ENCODE measurements at places on chromosomes 5 and 9.

GRCh38 chr9:7239708-7240107 lies 481.9 kb downstream of the KDM4C start:
- DNase-seq, result no peak

- DNase-seq, result no peak
These were observed 3.7 kb upstream of the UCK1 start for GRCh38 chr9:131534721-131535237.

DNA sequence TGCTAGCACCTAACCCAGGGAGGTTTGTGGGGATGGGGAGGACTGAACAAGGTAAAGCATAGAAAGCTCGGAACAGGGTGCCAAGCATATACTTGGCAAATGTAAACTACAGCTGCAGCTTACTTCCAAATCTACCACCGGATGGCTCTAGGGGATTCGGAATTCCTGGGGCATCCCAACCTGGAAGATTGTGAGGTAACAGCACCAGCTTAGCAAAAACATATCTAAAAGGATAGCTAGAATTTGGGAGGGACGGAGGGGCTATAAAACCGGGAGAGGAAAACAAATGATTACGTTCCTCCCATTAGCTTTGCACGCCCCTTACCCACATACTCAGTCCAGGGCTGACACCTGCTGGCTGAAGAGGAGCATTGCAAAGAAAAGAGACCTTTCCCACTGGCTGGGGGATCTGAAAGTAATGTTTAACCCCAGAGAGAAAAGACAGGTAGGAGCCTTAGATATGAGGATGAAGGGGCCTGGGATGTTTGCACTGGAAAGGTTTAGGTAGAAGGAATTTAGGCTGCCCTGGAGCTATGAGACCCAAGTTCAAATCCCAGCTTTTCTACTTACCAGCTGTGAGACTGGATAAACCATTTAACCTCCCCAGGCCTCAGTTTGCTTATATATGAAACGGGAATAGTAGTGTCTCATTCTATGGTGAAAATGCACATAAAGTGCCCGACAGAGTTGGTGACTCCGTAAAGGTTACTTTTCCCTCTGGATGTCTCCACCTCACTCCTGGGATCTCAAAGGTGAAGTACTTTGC lies 73.6 kb downstream of the FAM114A2 start:
- no peak for DNase-seq

- no peak for DNase-seq
These were observed 20.7 kb upstream of the IL17B start for GRCh38 chr5:149399775-149400174.

- DNase-seq, result no peak
These were observed 29.9 kb upstream of the CKS2 start for GRCh38 chr9:89281106-89281505.

All from stimulated activated CD4-positive, alpha-beta T cell treated with anti-CD3 and anti-CD28 coated beads, Interleukin-2, amount 100 ng/mL, for 4 hours (primary cell).